ENCODE measurements at places on chromosomes 4 and X.

- DNase-seq: no peak
These were observed 395.1 kb downstream of the RAPGEF2 start for GRCh38 chr4:159497936-159498335.

GRCh38 chrX:149157976-149158375 lies 347.1 kb downstream of the IDS start:
- DNase-seq: no peak

GRCh38 chrX:110316351-110317060 lies 1.4 kb downstream of the AMMECR1 start:
- no peak for DNase-seq

GRCh38 chrX:115486510-115486909 lies 74.5 kb upstream of the PLS3 start:
- DNase-seq: no peak

- DNase-seq: no peak
These were observed 4.5 kb downstream of the MED28 start for GRCh38 chr4:17618926-17619325.

GRCh38 chr4:53852343-53852742 lies 212.1 kb downstream of the CHIC2 start:
- no peak for DNase-seq

GRCh38 chrX:47098338-47099094 lies 20.3 kb downstream of the RGN start:
- DNase-seq: no peak

- DNase-seq: no peak
These were observed 146.9 kb upstream of the FGF13 start for GRCh38 chrX:138858438-138858837.

DNA sequence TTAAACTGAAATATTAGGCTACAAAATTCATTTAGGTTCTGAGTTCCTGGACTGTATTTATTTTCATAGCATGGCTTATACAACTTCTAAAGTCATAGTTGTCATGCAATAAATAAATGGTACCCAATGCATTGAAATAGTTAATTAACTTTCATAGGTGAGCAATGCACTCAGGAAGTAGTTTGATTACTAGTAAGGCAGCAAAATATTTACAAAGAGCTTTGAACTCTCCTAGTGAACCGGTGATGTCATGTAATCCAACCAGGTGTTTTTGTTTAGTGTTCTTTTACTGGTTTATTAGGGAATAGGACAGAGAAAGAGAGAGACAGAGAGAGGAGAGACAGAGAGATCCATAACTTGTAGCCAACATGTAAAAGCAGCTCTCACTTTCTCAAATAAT lies 228.6 kb upstream of the CTSO start:
- no peak for DNase-seq

- DNase-seq: no peak
These were observed 114.4 kb downstream of the FRYL start for GRCh38 chr4:48665555-48666186.

GRCh38 chr4:110480031-110480549 lies 4.1 kb downstream of the ENPEP start:
- no peak for DNase-seq

- no peak for DNase-seq
These were observed 1091.8 kb upstream of the SLIT2 start for GRCh38 chr4:19159874-19160273.

- DNase-seq: no peak
These were observed 45.9 kb upstream of the GPRIN3 start for GRCh38 chr4:89353514-89353913.

DNA sequence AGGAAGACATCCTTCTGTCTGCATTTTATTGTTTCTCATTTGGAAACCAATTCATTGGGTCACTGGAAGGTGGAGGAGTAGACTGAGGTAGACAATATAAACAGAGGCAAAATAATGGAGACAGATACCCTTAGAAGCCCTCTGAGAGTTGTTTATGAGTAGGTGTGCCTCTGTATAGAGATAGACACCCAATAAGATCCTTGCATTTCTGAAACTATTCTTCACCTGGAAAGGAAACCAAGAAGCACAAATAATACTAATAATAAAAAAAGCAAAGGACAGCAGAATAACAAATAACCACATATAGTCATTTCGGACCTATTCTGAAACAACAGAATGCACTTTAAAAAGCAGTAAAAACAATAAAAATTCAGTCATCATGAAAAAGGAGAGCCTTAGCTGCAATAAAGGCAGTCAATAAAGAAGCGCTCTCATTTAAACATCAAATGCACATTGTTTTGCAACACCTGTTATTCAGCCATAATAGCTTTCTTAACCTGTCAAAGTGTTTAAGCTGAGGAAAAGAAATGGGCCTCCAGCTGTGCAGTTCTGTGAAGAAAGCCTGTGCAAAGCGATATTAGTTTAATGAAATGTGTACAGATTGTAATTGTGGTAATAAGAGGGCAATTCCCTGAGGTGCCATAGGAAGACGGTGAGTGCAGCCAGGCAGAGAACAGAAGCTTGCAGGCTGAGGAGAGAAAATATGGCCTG lies 904.2 kb downstream of the STPG2 start:
- DNase-seq: no peak

DNA sequence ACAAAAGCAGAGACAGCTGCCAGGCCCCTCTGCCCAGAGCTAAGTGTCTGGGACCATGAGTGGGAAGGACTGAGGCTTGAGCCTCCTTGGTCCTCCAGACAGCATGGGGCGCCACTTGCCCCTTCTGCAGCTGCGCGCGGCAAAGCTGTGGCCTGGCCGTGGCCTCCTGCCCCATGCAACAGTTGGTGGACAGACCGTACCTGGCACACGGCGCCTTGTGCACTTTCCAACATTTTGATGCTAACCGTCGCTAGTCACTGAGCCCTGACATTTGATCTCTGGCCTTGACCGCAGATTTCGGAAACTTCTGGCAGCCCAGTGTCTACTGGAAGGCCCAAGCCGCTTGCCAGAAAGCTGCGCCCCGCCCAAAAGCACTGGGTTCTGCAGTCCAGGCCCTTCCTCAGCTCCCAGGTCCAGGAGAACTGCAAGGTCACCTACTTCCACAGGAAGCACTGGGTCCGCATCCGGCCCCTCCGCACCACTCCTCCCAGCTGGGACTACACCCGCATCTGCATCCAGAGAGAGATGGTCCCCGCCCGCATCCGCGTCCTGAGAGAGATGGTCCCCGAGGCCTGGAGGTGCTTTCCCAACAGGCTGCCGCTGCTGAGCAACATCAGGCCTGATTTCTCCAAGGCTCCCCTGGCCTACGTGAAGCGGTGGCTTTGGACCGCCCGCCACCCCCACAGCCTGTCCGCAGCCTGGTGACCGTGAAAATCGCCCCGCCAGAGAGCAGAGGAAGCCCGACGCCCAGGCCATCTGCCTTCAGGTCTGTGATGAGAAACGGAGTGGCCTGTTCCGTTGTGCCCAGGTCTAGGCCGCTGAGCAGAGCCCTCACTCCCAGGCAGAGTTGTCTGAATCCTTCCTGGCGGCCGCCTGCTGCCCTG lies 35.3 kb upstream of the CA5B start:
- DNase-seq: no peak

DNA sequence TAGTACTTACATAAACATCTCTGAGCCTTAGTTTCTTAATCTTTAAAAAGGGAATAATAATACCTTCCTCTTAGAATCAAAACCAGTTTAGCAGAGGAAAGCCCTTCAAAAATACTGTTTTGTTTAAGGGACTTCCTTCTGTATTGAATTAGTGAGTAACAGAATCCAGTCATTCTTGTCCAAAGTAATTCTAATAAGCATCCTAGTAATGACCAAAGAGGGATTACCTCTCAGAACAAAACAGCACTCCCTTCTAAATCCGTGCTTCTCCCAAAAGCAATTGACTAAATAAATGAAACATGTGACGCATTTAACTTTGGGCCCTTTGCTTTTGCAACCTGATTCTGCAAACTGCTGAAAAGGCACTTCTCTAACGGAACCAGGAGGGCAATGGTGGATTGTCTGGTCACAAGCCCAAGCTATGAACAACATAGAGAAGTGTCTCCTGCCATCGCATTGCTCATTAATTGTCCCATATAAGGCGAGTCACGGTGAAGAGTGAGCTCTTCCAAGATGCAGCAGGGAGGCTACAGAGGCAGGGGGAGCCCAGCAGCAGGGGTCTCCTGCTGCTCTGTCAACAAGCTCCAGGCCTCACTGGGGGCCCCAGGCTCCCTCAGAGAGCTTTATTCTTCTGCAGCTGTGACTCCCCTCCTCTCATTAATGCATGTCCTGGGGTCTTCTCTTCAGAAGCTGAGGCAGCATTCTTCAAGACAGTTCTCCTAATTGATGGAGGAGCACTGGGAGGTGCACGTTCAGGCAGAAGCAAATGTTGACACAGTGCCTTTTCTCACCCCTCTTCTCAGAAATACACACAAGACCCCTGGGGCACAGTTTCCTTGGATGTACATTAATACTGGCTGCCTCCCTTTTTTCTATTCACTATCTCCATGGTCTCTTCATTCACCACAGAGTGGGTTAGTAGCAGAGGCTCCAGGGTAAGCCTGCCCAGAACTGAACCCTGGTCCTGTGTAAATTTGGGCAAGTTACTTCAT lies 419.6 kb upstream of the RASGEF1B start:
- DNase-seq: no peak

DNA sequence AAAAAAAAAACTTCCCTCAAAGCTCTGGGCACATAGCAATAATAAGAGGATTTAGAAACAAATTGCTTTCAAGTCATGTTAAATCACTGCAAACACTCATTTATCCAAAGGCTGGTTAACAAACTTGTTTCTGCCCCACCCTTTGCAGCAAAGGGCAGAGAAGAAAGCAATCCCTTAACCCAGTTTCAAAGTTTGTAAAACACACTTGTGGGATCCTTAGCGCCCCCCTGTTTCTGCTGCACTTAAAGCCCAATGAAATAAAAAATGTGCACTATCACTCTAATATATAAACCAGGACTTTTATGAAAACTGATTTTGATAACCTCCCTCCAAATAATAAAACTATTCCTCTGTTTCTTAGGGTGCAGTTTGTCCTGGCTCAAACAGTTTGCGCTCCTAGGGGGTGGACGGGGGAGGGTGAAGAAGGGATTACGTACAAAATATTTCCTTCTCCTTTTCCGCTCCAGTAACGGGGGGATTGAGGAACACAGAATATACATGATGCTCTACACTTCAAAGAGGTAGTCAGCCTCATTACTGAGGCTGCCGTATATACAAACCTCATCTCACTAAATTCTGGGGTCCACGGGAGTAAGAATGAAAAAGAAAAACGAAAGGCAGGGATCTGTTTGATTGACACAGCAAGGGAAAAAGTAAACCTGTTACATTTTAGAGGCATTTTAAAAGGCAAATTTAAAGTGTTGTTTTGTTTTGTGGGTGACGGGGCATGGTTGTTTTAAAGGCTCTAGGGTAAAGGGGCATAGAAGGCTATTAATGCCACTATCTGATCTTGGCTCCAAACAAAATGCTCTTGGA lies 3.1 kb upstream of the PCDH10 start:
- DNase-seq: no peak

GRCh38 chr4:26842911-26843310 lies 17.7 kb upstream of the STIM2 start:
- DNase-seq: no peak

DNA sequence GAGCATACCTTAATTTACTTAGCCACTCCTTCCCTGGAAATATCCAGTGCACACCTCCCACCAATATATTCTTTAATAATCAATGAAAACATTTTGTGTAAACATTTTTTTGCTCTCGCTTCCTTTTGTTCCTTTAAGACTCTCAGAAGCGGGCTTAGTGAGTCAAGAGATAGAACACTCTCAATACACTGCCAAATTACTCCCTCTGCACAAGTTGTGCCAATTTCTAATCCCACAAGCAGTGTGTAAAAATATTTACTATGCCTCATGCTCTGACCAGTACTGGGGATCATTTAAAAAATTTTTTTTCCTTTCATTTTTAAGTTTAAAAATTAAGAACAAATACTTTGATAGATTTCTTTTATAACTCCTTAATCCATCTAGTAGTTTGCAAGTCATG lies 5.1 kb downstream of the MORF4L2 start:
- DNase-seq: no peak

DNA sequence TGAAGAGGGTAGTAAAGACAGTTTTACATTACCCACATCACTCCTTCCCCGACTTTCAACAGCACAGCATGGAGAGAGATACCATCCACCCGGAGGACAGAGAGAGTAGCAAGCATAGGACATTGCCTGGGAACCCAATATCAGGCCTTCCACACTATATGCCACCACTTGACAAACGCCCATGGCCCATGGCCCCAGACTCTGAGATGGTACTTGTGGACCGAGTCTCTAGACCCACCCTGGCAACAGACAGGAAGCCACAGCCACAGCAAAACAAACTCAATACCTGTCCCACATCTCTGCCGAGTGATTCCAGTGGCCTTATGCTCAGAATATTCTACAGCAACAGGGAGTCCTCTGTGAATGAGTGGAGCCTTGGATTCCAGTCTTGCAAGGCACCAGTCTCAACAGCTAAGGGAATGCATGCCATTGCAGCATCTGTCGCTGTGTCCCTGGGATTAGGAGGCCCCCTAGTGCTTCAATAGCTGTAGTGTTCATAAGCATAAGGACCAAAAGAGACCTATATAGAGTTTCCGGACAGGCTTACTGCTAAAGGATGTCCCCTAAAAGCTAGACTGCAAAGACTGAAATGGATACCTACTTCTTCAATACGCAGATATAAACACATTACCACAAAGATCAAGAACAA lies 14.7 kb upstream of the CT55 start:
- DNase-seq: no peak

- DNase-seq: no peak
These were observed 72.6 kb downstream of the ANAPC4 start for GRCh38 chr4:25449688-25450087.

DNA sequence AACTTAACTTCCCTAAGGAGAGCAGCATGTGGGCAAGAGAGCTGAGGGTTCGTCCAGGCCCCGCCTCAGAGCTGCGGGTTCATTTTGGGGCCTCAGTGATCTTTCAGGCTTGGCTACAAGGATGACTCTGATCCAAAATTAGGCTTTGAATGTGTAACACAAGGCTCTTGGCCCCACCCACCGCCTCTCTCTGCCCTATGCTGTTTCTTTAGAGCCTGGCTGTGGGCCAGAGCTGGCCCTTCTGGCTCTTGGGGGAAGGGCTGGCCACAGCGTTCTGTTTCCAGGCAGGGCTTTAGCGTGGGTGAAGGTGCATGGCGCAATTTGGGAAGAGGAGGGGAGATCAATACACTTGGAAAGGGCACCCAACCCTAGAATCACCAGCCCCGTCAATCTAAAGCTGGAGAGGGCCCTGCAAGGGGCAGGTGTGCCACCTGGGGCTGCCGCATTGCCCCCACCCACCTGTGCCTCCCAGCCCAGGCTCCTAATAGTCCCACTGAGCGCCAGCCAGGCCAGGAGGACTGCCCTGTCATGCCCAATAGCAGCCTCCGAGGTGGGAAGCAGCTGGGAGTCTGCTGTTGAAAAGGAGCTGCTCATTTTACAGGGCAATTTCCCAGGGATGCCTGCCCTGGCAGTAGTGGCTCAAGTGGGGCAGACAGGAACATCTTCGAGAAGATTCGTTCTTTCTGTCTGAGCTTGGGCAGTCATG lies 84.5 kb upstream of the MAML3 start:
- DNase-seq: no peak
